Prostate gland (tissue), 2 donors: ENCODE measurements at places on chromosomes 16 and 17. TPM values are rescaled to one million over a fixed set of nuclear protein-coding genes. Genes with fewer than 3 reads are reported as not detected.

- no peak for DNase-seq
Measured at GRCh38 chr16:21336231-21336630, 58.1 kb upstream of the CRYM start.

The FADS6 gene
- not detected for total RNA-seq

DNA sequence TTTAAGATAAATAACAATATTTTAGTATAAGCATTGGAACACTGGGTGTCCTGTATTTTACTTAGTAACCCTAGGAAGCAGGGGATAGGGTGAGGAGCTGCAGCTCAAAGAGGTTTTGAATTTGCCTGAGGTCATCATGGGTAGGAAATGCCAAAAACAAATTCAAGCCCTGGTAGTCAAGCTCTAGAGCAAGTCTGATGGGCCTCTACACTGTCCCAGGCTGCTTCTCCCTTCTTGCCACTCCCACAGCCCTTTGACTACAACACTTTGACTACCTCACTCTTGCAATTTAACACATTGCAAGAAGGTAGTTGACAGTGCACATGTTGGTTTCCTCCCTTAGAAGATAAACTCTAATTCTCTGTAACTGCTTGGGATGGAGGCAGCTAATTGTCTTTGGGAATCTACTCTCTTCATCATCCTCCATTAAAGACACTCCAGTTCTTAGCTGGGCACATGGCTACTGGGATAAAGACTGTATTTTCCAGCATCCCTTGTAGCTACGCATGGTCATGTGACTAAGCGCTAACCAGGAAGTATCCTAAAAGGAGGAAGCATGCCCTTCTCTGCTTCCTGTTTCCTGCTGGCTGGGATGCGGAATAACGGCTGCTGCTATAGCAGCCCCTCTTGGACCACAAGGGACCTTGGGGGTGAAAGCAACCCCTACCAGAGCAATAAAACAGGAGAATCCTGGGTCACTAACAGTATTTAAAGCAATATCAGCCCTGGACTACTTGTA lies 30.7 kb upstream of the SSTR2 start:
- no peak for DNase-seq

- DNase-seq: no peak
Measured at GRCh38 chr17:30000001-30000754, 58.7 kb downstream of the EFCAB5 start.

DNA sequence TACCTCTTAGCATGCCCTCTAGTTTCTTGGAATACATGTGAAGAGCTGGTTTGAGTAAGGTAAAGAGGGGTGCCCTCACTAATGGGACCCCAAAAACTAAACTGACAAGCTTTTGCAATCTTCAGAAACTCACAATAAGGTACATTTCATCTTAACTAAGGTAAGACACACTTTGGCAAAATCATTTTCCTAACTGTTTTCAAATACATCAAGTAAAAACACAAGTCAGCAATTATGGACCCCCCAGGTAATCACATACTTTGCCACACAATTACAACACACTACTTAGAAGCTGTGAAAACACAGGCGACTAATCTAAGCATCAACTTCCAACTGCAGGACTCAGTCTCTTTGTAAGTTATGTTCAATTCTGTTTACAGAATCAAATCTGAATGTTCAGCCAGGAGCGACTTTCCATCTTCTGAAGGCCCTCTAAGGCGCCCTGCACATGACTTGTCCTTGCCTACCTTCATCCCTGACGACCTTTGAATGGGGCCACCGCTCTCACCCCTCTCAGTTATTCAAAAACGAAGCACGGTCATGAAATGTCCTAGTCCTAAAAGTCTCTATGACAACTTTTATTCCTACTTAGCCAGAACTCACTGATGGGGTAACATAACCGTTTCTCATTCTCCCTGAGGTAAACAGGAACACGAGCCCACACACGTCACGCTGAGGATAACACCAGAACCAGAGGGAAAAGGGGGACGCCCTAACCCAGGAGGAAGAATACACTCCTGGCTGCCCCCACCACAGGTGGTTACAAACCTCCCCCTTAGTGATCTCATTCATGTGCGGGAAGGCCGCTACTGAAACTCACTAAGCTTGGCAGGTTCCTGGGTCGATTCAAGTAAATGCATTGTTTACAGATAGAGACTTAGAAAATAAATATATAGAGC lies 5.5 kb downstream of the CREBBP start:
- no peak for DNase-seq

DNA sequence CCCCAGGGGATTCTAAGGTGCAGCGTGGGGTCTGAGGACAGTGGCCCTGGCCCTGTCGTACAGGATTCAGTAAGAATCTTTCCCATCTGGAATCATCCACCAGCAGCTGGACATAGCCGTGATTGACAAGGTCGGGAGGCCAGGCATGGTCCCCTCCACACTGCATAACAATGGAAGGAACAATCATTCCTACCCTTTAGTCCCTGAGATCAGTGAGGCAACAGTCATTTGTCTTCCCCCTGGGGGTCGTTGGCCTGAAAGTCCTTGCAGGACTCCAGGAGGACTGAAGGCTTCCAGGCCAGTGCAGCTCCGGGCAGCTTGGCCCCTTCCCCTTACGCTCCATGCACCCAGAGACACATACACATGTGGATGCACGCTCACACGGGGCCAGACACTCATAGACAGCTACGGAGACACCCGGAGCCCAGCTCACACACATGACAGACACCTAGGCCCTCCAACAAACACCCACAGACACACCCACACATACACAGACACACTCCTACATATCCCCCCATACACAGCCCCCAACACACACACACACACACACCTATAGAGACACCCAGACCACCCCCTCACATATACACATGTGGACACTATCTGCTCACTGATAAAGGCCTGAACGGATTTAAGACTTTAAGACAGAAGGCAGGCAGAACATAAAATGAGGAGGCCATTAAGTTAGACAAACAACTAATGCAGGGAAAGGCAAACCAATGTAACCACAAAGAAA lies 42.9 kb downstream of the LITAF start:
- DNase-seq: no peak

- DNase-seq: no peak
Measured at GRCh38 chr16:28912558-28912957, 12.5 kb downstream of the RABEP2 start.

The WFDC1 gene
- 80.8 TPM for total RNA-seq

The ABCC3 gene
- total RNA-seq: 65.9 TPM

- no peak for DNase-seq
Measured at GRCh38 chr17:55246583-55246982, 18.2 kb upstream of the HLF start.

DNA sequence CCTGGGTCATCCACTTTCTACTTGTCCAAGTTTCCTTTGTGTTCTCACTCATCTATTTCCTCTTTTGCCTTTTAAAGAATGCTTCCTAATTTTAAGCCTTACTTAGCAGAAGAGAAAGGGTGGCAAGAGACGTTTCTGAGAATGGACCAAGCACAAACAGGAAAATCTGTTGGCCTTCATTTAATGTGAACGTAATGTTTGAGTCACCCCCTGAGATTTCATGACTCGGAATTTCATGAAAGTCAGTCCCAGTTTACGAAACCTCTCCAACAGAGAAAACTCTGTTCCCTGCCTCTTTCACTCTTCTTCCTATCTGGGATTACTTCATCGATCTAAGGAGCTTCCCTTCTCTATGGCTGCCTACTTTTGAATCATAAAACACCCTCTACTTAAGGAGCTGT lies at the start of gene CD300E:
Gene CD300E (minus strand): TSS at position 46 of the 401 bp plus-strand sequence. CDS start 117 bp downstream, outside the sequence.
- no peak for DNase-seq

The CYLD gene
- total RNA-seq: 30.2 TPM

GRCh38 chr17:17134957-17135333 lies 71.2 kb downstream of the PLD6 start:
- DNase-seq: no peak

The EDC4 gene
- 47.3 TPM for total RNA-seq

GRCh38 chr17:28938552-28938951 lies 12.8 kb downstream of the PHF12 start:
- DNase-seq: no peak

- no peak for DNase-seq
Measured at GRCh38 chr17:61384692-61385576, 14.7 kb upstream of the TBX2 start.

The IRX5 gene
- 38.8 TPM for total RNA-seq

The CETP gene
- total RNA-seq: not detected

The NACA2 gene
- 2.1 TPM for total RNA-seq

DNA sequence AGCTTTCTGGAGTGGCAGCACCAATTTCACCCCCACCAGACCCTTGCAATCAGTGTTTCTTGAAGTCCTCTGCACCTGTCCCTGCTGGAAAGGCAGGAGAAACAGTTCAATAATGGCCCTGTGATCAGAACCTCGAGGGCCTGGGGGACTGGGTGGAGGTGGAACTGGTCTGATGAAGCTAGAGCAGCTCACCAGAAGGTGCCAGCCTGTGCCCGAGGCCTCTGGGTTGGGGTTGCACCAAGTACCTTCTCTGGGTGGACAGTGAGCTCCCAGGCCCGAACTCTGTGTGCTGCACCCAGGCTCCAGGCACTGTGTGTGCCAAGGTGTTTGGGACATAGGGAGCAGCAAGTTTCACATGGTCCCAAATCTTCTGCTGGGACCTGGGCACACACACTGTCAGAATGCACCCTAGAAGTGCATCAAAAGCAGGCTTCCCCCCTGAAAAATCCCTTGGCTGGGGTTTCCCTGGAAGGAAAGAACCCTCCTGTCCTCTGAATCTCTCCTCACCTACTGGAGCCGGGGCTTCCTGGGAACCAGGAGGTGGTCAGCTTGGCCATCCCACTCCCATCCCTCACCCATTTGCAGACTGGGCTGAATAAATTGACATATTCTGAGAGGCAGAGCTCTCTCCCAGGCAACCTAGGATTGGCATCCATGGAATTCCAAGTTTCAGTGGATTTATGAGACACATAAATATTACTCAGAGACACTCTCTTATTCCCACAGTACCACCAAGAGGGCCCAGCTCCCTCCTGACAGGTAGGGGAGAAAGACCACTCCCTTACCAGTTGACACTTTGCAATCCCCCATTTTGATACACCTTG lies 17.4 kb downstream of the CD300LG start:
- DNase-seq: no peak

GRCh38 chr17:38867179-38867967 lies 2.5 kb upstream of the LASP1 start:
- DNase-seq: no peak

The TPPP3 gene
- 10.0 TPM for total RNA-seq

The TTYH2 gene
- 7.7 TPM for total RNA-seq

GRCh38 chr17:7704601-7705268 lies at the start of gene EFNB3:
Gene EFNB3 (plus strand): TSS chr17:7705202. CDS start chr17:7705599, 397 bp downstream.
- peak; percentile 28 for DNase-seq

GRCh38 chr16:58481931-58482330 lies 18.0 kb upstream of the NDRG4 start:
- DNase-seq: no peak

DNA sequence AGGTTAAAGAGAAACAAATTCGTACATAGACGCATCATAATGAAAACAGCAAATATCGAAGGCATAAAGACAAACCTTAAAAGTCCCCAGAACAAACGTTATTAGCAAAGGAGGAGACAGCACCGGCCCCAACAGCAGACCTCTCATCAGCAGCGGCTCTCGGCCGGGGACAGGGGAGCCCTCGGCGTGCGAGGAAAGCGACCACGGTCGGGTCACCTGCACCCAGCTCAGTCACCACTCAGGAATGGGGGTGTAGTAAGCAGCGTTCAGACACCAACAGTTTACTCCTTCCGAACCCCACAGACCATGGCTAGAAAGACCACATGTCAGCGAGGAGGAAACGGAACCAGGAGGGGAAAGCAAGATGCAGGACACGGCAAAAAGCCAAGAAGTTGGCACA lies 109.3 kb upstream of the CHMP6 start:
- DNase-seq: no peak

DNA sequence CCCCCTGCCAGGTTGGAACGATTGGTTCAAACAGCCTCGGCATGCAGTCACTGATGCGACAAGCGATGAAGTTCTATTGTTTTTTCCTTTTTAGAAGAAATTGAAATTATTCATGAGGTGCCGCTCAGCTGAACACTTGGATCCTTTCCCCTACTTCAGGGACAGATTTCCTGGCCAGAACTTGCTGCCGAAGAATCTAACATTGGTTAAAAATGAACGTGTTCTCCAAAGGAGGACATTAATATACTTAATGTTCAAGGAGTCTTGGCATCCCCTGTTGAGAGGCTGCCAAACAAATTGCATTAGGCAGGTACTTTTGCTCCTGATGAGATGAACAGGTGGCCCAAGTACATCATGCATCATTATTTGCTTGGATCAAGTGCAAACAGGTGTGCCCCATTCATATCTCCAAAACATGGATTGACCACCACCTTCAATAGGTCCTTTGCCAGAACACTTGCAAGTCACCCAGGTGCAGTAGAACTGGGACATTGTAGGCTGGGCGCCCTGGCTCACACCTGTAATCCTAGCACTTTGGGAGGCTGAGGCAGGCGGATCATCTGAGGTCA lies 437.2 kb downstream of the HAPSTR1 start:
- DNase-seq: no peak

DNA sequence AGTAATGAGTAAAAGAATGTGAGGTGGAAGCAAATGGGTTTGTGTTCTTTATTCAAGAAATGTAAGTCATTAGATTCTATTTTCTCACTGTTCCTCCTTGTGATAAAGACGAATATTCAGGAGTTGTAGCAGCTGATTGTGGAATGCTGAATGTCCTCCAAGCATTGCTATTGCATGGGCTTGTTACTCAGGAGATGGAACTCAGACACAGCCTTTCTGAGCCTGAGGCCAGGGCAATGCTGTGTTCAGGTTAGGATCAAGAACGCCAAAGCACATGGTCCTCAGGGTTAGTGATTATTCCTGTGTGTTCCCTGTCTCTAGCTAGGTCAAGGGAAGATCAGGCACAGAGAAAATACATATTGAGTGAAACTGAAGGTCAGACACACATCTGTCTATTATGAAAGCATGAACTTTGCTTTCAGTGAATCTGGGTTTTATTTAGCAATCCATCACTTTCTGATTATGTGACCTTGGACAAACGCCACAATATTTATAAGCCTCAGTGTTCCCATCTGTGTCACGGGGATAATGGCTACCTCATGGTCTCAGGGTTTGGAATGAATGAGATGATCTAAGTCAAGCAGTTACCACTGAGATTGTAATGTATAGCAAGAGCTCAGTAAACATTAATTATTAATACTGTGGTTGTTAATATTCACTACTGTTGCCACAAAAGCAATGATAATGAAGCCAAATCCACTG lies 426.8 kb upstream of the DYNLRB2 start:
- no peak for DNase-seq

The SSTR5 gene
- 1.8 TPM for total RNA-seq

- DNase-seq: no peak
Measured at GRCh38 chr17:46943218-46943500, 20.2 kb downstream of the GOSR2 start.

- no peak for DNase-seq
Measured at GRCh38 chr17:27906623-27907022, 13.5 kb upstream of the LYRM9 start.

DNA sequence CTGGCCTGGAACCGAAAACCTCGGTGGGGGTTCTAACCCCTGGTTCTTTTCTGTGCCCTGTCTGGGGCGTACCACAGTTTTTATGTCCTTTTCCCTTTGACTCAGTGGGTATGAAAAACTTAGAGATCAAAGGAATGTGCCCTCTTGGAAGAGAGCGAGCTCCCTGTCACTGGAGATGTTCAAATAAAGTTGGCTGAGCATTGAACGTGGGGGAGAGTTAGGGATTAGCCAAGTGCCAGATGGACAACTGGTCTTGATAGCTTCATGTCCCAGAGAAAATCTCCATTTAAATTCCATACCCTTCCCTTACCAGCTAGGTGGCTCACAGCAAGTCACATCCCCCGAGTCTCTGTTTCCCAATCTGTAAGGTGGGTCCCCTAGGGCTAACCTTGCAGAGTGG lies 9.5 kb downstream of the ADGRG1 start:
- DNase-seq: no peak

- no peak for DNase-seq
Measured at GRCh38 chr16:50272111-50272571, 5.8 kb downstream of the ADCY7 start.

- DNase-seq: no peak
Measured at GRCh38 chr17:42016411-42016831, 818 bp downstream of the DNAJC7 start.
